ENCODE measurements at places on chromosomes 3 and 15.

- no peak for DNase-seq
These were observed 626 bp upstream of the PTPRG start for GRCh38 chr3:61560517-61561373.

- no peak for DNase-seq
These were observed 45.5 kb downstream of the CBLB start for GRCh38 chr3:105823149-105823867.

DNA sequence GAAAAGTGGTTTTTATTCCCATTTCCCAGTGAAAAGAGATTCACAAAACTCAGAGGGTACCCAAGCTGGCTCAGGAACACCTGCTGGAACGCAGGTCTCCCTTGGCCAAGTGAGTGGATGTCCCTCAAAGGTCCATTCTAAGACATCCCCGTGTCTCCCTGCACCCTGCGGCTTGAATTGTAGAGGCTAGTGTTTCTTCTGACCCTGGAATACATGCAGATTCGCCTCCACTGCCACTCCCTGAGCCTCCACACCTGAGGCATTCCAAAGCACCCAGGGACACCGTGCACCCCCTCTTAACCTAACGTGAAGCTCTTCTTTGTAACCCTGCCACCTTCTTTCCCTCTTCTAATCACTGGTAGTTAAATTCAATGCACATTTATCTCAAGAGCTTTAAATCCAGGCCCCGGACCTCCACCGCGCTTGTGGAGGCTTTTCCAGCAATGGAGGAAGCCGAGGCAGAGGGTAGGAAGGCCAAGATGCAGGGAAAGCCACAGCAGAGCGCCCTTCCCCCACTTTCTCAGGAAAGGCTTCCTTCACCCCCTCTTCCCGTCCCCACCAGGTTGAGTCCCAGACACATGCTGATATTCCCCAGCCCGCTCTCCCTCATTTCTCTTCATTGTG, 590 bp upstream of the ITGA11 start:
- no peak for DNase-seq

- DNase-seq: no peak
These were observed 19.2 kb downstream of the GRIP2 start for GRCh38 chr3:14520967-14521366.

GRCh38 chr15:100373120-100373896, 31.5 kb upstream of the ADAMTS17 start:
- DNase-seq: no peak

DNA sequence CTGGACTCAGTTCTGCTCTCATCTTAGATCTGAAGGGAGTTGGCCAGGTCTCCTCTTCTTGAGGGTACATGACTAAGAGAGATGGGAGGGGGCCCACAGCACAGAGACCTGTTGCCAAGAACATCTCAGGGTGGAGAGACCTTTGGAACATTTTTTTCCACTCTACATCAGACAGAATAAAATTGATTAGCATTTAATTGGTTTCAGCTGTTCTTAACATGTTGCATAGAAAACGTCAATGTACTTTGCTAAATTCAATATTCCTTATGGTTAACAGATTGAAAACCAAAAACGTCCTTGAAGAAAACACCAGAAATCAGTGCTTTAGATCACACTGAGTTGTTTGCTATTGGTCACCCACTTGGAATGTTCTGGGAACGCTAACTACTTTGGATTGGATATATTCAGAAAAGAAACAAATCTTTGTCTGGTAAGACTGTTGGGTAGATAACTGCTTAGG, 36.4 kb upstream of the FSTL1 start:
- no peak for DNase-seq

- no peak for DNase-seq
These were observed 221.6 kb downstream of the MEIS2 start for GRCh38 chr15:36878684-36879262.

DNA sequence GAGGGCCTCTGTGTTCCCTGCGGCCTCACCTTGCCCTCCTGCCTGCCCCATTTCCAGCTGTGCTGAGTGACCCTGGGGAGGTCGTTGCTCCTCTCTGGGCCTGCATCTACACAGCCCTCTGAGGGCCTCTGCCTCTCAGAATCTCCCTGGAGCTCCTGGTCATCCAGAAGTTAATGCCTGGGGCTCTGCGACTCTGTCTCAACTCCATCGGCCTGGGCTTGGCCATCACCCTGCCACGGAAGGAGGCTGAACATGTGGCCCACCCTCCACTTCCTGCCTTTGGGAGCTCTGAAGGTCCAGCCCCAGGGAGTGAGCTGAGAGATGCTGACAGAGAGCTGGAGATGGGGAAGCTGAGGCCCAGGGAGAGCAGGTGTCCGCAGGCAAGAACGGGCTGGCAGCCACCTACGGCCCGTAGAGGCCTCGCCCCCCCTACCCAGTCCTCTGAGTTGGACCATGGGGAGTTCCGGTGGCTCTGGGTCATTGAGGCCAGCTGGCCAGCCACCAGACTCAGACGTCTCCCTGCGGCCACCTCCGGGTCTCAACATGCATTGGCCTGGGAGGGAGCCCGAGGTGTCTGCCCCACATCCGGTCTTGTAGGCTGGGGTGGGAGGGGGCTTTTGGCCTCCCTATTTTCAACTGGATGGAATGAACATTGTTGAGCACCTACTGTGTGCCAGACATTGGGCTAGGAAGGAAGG, 34.2 kb downstream of the GRIP2 start:
- DNase-seq: no peak

DNA sequence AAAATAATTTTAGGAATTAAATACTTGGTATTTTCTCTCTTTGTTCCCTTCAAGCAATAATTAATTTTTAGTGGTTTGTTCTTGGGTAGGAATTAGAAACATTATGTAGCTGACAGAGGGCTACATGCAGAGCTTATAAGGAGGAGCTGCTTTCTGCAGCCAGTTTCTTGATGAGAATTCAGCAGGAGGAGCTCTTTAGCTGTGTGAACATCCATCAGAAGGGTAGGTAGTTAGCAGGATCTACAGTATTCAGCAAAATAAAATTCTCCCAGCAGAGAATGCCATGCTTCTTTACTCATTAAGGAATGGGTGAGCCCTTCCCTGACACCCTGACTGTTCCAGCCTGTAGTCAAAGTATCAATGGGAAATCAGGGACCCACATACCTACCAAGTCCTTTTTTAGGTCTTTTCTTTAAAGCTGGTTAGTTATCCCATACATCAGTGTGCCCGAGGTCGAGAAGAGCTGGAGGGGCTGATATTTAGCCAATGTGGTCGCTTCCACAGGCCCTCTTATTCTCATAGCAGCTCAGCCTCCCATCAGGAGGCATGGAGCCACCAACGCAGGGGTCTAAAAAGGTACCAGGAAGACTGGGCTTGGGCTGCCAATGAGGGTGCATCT, 54.0 kb downstream of the KCNAB1 start:
- no peak for DNase-seq

- no peak for DNase-seq
These were observed 11.0 kb downstream of the ISL2 start for GRCh38 chr15:76347482-76348055.

Measured in substantia nigra (tissue), 51 donors.